ENCODE measurements at places on chromosomes 12 and 14.

DNA sequence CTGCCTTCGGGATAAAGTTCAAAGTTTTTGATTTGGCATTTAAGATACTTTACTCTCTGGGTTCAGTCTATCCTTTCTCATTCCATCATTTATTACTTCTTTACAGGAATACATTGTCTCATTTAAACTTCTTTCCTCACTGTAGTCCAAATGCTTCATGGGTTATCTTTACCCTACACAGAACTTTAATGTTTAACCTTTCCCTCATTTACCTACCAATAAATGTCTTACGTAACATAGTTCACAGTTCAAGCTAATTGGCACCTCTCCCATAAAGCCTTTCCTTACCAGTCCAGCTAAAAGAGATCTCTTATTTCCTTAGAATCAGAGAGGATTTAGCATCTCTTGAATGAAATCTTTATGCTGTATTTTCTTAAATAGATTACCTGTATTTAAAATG is 476.3 kb upstream of the SEL1L start:
- DNase-seq: no peak

DNA sequence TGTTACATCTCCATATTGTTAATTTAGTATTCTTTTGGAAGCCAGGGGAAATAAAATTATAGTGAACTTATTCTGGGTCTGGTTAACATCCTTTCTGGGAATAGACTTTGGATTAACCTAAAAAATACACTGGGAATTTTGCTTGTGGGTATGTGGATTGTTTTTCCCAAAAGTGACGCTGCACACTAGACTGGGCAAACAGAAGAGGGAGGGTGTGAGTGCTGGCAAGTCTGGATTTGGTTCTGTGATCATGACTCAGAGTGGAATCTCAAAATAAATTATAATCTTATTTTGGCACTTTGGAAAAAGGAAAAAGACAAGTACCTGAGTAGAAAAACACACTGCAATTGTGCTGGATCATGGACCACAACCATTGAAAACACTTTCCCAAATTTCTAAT is 15.2 kb upstream of the LUM start:
- DNase-seq: no peak

- no peak for DNase-seq
These were observed 250.5 kb upstream of the PWP1 start for GRCh38 chr12:107435072-107435471.

- DNase-seq: no peak
These were observed 25.0 kb downstream of the RXYLT1 start for GRCh38 chr12:63804746-63805145.

- no peak for DNase-seq
These were observed 240.7 kb upstream of the PLEKHG7 start for GRCh38 chr12:92462049-92462448.

- no peak for DNase-seq
These were observed 189.0 kb downstream of the AACS start for GRCh38 chr12:125254236-125254635.

DNA sequence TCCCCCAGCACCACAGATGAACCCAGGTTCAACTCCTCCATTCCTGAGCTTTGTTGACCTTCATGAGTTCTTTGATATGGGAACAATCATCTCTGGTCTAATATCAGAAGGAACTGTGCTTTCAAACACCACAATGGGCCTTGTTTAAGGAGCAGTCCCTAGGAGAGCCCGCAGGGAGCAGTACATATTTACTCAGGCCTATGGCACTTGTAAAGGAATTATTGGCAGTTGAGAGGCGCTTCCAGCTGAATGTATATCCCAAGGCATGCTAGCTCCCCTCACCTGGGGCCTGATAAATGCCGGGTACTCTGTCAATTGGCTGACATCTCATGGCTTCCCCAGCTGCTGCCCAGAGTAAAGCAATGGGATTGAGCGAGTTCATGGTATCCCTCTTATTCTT is 76.2 kb downstream of the ZFP36L1 start:
- DNase-seq: no peak

GRCh38 chr14:105420101-105420973 is 710 bp downstream of the MTA1 start:
- DNase-seq: no peak

DNA sequence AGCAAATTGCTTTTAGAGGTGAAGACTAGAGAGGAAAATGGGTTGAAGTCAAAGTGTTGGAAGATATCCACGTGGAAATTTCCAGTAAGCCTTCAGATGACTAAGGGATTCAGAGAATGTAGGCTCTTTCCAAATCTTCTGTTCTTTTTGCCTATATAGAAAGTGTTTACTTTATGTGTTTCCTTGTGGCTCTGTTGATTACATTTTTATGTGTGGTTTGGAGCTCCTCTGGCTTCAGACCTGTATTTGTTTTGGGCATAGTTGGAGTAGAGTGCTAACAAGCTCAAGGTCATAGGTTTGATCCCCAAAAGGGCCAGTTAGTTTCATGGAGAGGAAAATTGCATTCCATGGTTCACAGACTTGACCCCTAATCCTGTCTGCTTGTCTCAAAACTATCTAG is 91.9 kb downstream of the IGF1 start:
- no peak for DNase-seq

DNA sequence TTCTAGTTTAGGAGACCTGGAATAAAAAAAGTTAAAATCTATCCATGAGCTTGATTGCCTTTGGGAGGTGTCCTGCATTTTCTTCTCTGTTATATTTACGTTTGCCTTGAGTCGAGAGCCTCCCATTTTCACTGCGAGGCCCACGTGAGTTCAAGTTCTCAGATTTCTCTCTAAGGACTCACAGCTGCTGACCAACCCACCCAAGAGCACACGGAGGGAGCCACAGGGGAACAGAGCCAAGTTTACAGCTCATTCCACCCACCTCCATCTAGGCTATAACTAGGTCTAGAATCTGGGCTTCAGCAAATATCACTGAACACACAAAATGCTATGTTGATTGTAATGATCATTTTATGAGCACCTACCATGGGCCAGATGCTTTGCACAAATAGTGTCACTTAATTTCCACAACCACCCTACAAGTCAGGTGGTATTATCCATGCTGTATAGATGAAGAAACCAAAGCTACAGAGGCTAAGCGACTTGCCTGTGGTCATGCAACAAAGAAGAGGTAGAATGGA is 16.7 kb downstream of the ALDH1L2 start:
- DNase-seq: no peak

GRCh38 chr14:93725002-93725582 is 63.2 kb downstream of the PRIMA1 start:
- no peak for DNase-seq

Data from activated naive CD4-positive, alpha-beta T cell treated with anti-CD3 and anti-CD28 coated beads, Interleukin-2, amount 50 U/mL, for 72 hours (primary cell).